Activated CD4-positive, alpha-beta memory T cell treated with anti-CD3 and anti-CD28 coated beads, Interleukin-2, amount 10 ng/mL, durations not matched to agents 7 days and 5 days (primary cell): ENCODE measurements at places on chromosomes 7 and 10. TPM values are rescaled to one million over a fixed set of nuclear protein-coding genes. Genes with fewer than 3 reads are reported as not detected.

The AKR1B15 gene
- not detected for total RNA-seq

The TUBAL3 gene
- total RNA-seq: not detected

The GNAT3 gene
- total RNA-seq: not detected

The AGAP5 gene
- 8.1 TPM for total RNA-seq

The LRRC4 gene
- total RNA-seq: not detected
